ENCODE measurements at places on chromosomes 7 and 10.

DNA sequence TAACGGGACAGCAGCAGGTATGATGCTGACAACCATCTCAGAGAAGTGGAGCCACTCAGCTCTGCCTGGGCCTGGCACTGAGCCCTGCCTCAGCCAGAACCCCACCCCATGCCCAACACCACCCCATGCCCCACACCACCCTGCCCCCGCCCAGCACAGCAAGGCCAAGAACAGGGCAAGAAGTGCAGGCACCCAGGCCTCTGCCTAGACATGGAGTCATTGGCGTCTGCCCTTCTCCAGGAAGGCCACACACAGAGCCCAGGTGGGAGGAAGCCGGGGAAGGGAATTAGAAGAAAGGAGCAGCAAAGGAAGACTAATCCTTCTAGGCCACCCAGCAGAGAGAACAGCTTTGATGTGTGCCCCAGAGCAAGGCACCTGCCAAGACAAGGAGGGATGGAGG, 18.9 kb downstream of the CAMK2G start:
- DNase-seq, result no peak

DNA sequence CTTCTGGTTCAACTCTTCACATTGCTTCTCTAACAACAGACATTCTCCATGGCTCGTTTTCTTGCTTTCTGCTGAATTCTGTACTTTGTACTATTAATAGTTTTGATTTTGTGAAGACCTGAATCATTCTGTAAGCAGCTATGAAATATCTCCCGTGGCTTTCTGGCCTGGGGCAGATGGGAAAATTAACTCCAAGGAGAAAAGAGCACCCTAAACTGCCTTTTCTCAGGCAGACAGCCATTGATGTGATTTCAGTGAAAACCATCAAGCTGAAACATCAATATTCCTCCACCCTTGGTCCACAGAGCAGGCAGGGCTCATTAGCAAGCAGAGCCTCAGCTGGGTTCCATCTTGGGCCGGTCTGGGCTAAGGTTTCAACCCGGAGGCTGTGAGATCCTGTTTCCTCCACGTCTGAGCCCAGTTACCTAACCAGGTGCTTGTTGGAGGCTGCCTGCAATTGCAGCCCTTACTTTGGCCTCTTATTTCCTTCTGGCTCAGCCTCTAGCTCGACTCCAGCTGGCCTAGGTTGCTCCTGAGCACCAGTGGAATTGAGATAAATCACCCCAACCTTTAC, 21.1 kb upstream of the EZH2 start:
- DNase-seq, result no peak

GRCh38 chr10:36720895-36721294, 404.5 kb upstream of the ANKRD30A start:
- no peak for DNase-seq

DNA sequence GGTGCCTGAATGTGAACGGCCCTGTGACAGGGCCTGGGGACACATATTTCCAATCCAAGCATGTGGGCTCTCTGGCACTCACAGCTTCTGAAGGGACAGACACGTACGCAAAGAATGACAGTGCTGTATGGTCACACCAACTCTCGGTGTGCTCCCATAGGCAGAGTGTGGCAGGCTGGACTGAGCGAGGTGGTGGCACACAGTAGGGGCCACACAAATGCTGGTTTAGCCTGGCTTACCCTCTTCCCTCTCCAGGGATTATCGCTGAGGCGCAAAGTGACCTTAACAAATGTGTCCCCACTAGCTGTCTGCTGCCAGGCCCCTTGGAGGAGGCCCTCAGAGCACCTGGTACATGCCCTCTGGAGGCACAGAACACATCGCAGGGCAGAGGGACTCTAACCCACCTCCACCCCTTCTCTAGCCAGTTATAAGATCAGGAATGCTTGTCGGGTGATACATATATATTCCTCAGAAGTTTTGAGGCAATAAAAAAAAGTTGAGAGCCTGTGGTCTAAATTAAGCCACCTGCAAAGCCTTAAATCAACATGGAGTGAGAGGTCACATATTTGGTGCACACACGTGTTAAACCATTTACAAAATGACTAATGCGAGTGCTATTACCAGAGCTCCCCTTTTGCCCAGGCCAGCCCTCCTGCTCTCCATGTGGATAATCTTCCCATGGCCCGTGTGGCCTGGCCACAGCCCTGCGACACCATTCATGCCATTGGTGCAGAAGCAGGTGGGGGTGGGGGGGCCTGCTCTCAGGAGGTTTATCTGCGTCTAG, 262.8 kb upstream of the GRB10 start:
- DNase-seq, result no peak

GRCh38 chr7:50264908-50265307, 39.6 kb upstream of the IKZF1 start:
- no peak for DNase-seq

GRCh38 chr10:86244297-86245014, 122.1 kb downstream of the GRID1 start:
- DNase-seq, result no peak

- no peak for DNase-seq
These were observed 638 bp downstream of the IQCE start for GRCh38 chr7:2559283-2559950.

DNA sequence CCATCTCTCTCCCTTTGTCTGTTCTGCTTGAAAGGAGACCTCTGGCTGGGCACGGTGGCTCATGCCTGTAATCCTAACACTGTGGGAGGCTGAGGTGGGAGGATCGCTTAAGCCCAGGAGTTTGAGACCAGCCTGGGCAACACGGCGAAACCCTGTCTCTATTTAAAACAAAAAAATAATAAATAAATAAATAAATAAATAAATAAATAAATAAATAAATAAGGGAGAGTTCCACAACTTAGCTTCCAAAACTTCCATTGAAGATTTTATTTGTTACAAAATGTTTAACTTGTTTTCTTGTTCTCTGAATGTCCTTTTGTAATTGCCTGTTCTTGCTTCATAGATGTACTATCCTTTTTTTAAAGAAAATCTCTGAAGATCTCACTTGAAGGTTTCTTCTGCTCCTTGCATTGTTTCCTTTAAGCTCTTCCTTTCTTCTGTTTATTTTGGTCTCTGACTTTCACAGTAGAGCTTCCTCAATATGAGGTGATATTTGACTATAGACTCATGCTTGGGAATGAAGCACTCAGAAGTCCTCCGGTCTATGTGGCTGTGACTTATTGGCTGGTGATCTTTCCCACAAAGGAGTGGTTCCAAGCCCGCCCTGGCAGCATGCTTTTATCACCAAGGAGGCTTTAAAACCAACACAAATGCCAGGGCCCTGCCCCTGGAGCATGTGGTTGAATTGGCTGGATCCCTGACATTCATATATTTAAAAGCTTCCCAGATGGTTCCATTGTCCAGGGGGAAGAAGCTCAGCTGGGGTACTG, 18.1 kb upstream of the NPTX2 start:
- DNase-seq, result no peak

GRCh38 chr7:71326595-71326994, 194.7 kb downstream of the GALNT17 start:
- DNase-seq, result no peak

GRCh38 chr7:81761821-81762220, 8.0 kb downstream of the HGF start:
- no peak for DNase-seq

DNA sequence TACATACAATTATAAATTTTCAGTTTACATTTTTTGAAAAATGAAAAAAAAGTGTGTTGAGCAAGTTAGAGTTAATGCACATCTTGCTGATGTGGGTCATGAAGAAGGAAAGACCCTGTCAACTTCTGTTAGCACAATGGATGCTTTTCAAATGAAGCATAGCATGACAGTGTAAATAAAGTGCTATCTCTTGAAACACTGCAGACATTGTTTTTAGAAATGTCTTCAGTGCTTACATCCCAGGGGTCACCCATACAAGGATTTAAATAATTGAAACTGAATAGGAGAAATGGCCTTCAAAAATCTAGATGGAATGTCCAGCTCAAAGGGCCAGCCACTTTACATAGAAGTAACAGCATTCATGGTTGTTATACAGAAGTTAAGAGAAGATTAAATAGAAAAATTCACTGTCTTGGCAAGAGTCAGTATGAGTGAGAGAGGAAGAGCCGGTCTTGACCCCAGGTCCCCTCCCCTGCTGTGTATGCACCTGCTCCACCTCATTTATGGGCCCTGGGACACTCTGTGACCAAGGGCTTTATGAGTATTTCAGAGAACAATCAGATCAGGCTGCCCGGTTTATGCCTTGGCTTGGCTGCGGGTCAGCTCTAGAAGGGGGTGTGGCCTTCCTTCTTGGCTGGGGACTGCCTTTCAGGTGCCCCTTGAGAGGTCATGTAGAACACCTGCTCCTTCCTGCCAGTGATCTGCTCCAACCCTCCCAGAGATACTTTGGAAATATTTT, 237.7 kb upstream of the TMEM72 start:
- DNase-seq, result no peak

- no peak for DNase-seq
These were observed 502.3 kb downstream of the TCERG1L start for GRCh38 chr10:130809181-130809580.

- DNase-seq, result no peak
These were observed 23.6 kb upstream of the SEMA3C start for GRCh38 chr7:80942261-80943041.

- DNase-seq, result no peak
These were observed 43.1 kb downstream of the MBL2 start for GRCh38 chr10:52729271-52730104.

DNA sequence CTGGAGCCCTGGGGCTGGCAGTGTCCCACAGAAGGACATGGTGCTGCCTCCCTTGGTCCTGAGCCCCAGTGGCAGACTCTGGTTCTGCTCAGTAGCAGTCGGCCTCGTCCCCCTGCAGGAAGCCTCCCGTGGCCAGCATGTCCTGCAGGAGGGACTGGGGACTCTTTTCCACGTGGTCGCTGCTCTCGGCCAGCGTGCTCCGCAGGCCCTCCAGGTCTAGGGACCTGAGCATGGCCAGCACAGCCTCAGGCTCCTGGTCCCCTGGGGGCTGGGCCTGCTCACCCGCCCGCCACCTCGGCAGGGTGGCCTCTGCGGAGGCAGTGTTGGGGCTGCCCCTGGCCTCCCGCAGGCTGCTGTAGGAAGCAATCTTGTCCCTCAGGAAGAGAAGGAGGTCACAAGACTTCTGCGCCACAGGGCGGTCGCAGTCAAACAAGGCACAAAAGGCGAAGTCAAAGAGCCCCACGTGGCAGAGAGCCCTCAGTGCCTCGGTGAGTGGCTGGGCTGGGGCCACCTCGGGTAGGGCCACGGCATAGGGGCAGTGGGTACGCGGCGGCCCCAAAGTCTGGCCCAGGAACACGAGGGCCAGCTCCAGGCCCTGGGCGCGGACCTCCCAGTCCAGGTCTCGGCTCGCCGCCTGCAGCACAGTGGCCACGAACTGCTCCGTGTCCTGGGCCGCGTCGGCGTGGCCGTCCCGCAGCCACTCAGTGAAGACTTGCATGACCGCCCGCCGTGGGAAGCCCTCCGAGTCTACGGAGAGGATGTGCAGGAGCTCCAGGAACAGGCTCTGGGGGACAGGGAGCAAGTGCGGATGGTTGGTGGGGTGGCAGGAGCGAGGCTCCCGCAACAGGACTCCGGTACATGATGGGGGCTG, 17.1 kb downstream of the BRAT1 start:
- DNase-seq, result no peak

- DNase-seq, result no peak
These were observed 162.4 kb downstream of the GATA3 start for GRCh38 chr10:8216893-8217292.

- DNase-seq, result no peak
These were observed 57.2 kb downstream of the CALML3 start for GRCh38 chr10:5581670-5582566.

DNA sequence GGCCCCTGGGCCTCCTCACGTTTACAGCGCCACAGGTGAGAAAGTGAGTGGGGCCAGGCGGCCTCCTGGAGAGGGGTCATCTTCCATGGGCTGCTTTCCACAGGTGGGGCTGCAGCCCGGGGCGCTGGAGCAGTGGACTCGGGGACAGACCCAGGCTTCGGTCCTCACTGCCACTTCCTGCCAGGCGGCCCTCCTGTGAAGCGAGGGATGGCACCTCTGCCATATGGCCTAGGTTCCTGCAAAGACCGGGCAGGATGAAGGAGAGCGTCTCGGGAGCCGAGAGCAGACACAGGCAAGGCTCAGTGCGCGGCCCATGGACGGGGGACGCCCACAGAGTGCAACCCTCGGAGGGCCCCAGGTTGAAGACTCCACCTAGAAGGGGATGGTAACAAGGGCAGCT, 106.8 kb downstream of the MAD1L1 start:
- no peak for DNase-seq

DNA sequence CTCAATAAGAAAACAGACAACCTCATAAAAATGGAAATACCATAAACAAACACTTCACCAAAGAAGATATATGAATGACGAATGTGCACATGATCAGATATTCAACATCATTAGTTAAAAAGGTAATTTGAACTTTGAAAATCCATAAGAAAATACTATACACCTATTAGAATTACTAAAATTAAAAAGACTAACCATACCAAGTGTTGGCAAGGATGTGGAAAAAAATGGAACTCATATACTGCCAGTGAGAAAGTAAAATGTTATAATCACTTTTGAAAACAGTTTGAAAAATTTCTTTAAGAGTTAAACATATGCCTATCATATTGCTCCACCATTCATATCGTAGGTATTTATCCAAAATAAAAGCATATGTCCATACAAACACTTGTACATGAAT, 37.1 kb downstream of the EBLN1 start:
- DNase-seq, result no peak

DNA sequence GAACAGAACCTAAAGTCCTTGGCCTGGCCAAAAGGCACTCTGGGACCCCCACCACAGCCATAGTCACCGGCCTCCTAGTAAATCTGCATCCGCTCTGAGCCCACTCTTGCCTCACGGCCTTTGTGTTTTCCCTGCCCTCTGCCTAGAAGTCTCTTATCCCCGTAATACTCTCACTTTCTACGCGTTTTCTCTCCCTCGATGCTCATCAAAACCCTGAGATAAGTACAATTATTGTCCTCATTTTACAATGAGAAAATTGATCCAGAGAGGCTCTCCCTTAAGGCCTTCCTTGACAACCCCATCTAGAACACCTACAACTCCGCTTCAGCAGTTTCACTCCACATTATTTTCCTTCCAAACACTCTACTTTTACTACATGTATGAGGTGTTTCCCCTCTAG, 1.5 kb upstream of the SFXN4 start:
- DNase-seq, result no peak

- DNase-seq, result no peak
These were observed 298.3 kb downstream of the GALNT17 start for GRCh38 chr7:71430246-71430645.

- DNase-seq, result no peak
These were observed 92.1 kb downstream of the ABCC2 start for GRCh38 chr10:99874341-99875085.

- no peak for DNase-seq
These were observed 738 bp downstream of the ETV1 start for GRCh38 chr7:13988731-13989125.

GRCh38 chr7:147296986-147297385, 1180.4 kb downstream of the CNTNAP2 start:
- no peak for DNase-seq

Data from GM12892 (cell line).